ENCODE measurements at places on chromosomes 6 and 20. TPM values are rescaled to one million over a fixed set of nuclear protein-coding genes. Genes with fewer than 3 reads are reported as not detected.

- no peak for DNase-seq
Measured at GRCh38 chr6:11253594-11253993, 21.1 kb upstream of the NEDD9 start.

GRCh38 chr6:24019393-24019792 lies 106.6 kb upstream of the NRSN1 start:
- no peak for DNase-seq

- no peak for DNase-seq
Measured at GRCh38 chr6:15849395-15849794, 186.6 kb upstream of the DTNBP1 start.

GRCh38 chr6:100392423-100392822 lies 72.3 kb downstream of the SIM1 start:
- DNase-seq, result no peak

The IFNGR1 gene
- 49.7 TPM for total RNA-seq

DNA sequence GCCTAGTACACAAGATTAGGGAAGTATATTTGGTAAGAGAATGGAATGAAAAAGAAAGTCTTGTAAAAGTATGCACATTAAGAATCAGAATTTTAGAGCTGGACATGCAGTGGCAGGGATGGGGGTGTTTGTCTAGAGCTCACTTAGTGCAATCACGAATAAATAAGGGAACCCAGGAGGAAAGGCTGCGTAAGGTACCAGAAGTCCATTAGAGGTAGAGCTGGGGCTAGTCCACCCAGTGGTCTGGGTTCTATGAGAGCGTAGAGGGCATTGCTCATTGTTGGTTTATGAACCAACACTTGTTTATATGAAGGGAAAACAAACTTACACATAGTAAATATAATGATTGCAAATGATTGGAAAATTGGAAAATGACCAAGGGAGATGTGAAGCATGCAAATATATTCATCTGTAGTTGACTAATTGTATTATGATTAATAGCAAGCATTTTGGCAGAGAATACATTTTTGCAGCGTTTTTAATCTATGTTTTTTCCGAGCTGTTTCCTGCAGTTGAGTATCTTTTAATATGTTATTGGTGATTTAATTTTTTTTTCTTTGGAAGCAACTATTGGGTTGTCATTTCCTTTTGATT lies 3.2 kb downstream of the CDC40 start:
- DNase-seq, result no peak

- DNase-seq, result no peak
Measured at GRCh38 chr6:37174515-37175331, 4.8 kb downstream of the PIM1 start.

DNA sequence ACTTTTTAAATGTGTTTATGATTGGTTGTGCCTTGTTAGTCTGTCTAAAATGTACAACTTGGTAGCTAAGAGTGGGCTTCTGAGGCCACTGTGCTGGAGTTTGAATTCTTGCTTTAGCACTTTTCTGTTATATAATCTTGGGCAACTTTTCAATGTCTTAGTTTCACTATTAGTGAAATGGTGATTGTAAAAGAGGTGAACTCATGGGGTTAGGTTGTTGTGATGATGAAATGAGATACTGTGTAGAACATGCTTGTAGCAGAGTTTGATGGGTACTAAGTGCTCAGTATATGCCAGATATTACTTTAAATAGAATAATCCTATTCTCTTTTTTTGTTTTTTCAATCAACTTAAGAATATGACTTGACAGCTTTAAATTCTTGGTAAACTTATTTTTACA lies 624.7 kb downstream of the CD109 start:
- DNase-seq, result no peak

DNA sequence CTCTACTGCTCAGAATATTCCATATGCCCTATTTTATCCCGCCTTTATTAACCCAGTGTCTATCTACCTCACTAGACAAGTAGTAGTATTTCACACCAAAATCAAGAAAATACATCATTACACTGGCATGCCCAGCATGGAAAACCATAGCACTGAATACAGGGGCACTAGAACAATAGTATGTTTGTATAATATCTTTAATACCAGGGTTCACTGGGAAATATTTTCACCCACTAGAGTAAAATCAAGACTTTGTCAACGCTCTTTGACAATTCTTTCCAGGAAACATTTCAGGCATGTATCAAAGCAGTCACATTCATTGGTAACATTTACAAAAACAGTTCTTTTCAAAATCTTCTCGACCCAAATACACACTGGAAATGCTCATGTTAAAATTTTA lies 119.3 kb upstream of the BEND6 start:
- no peak for DNase-seq

Measured in lung microvascular endothelial cell (primary cell).